Small intestine (tissue), 16 donors: ENCODE measurements at places on chromosomes 2 and 18. TPM values are rescaled to one million over a fixed set of nuclear protein-coding genes. Genes with fewer than 3 reads are reported as not detected.

Gene R3HDM1
- polyA plus RNA-seq, result 5.4 TPM

Gene TBR1
- polyA plus RNA-seq, result not detected

Gene COL4A4
- polyA plus RNA-seq, result 0.21 TPM

Gene CCL20
- polyA plus RNA-seq, result 12.9 TPM

Gene SCG2
- 1.4 TPM for polyA plus RNA-seq

Gene C2orf81
- 0.81 TPM for polyA plus RNA-seq

Gene NT5C1B
- not detected for polyA plus RNA-seq

- H3K4me3 ChIP-seq, result peak within 1 kb of the TSS; percentile 90
- peak; percentile 91 for DNase-seq
Measured at GRCh38 chr2:168247341-168248261, at the start of gene STK39. Gene STK39, minus strand, starts transcription at chr2:168247595. Its CDS starts 160 bp downstream, at chr2:168247435.

DNA sequence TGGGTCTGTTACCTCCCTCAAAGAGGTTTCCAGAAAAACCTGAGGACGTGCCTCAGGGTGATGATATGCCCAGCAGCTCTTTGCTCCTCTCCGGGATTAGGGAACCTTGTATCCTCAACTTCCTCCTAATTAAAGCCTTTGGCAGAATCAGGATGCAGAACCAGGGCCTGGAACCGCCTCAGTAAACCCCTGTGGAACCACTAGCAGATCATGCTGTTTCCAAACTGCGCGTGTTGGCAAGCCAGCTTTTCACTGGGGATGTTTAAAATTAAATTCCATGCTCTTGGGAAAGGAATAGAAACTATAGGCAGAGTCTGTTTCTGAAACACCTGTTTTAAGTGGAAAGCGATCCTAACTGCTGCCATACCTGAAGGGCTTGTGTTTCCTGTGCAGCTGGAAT is 26.4 kb downstream of the CRIM1 start:
- H3K36me3 ChIP-seq, result no peaks in the 10 kb centered on the region
- H3K4me1 ChIP-seq, result peaks cover 8% of the 10 kb centered on the region
- DNase-seq, result no peak
- H3K4me3 ChIP-seq, result no peak overlapping the region
- H3K27ac ChIP-seq, result no peak overlapping the region

- no peak overlapping the region for H3K27ac ChIP-seq
- no peaks in the 10 kb centered on the region for H3K27me3 ChIP-seq
- DNase-seq, result no peak
Measured at GRCh38 chr2:12852135-12852534, 135.4 kb downstream of the TRIB2 start.

DNA sequence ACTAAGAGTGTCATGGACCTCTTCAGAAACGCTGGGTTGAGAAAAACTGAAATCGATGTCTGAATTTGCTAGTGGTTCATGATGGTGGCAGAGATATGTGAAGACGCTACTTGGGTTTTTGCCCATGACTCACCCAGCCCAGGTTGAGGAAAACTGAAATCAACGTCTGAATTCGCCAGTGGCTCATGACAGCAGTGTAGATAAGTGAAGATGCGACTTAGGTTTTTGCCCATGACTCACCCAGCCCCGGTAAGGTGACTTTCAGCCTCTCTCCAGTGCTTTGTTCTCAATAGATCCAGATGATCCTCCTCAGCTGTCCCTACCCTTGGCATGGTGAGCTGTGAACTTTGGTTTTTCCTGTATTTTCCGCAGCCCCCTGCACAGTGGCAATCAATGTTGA is 105.3 kb upstream of the SIX3 start:
- DNase-seq, result no peak
- no peak overlapping the region for H3K27ac ChIP-seq
- no peaks in the 10 kb centered on the region for H3K4me1 ChIP-seq
- no peaks in the 10 kb centered on the region for H3K36me3 ChIP-seq

GRCh38 chr2:200747668-200748618 is 63.8 kb upstream of the BZW1 start:
- H3K36me3 ChIP-seq, result no peaks in the 10 kb centered on the region
- no peaks in the 10 kb centered on the region for H3K27me3 ChIP-seq
- H3K27ac ChIP-seq, result no peak overlapping the region
- no peak for DNase-seq
- no peaks in the 10 kb centered on the region for H3K4me1 ChIP-seq

DNA sequence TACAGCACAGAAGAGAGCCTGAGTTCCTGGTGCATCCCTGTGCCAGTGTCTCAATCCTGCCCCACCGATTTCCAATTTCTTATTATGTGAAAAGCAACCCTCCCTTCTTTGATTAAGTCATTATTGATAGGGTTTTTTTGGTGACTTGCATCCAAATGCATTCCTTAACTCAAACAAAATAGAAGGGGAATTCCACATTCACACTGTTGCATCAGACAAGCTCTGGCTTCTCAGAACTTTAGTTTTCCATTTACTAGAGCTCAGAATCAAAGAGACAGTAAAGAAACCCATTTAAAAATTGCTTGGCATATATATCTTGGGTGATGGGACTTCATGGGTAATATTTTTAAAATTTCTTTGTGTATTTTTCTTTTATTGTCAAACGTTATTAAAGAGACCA is 13.8 kb upstream of the TMEM200C start:
- DNase-seq, result no peak
- H3K4me1 ChIP-seq, result no peaks in the 10 kb centered on the region
- no peaks in the 10 kb centered on the region for H3K27me3 ChIP-seq

GRCh38 chr18:51107082-51107481 is 77.1 kb downstream of the SMAD4 start:
- H3K27ac ChIP-seq, result no peak overlapping the region
- no peaks in the 10 kb centered on the region for H3K27me3 ChIP-seq
- H3K4me3 ChIP-seq, result no peak overlapping the region
- DNase-seq, result no peak
- H3K4me1 ChIP-seq, result no peaks in the 10 kb centered on the region

- H3K27me3 ChIP-seq, result no peaks in the 10 kb centered on the region
- no peak overlapping the region for H3K4me3 ChIP-seq
- H3K27ac ChIP-seq, result peak overlapping the region; percentile 69
- H3K36me3 ChIP-seq, result no peaks in the 10 kb centered on the region
- H3K4me1 ChIP-seq, result peaks cover 4% of the 10 kb centered on the region
Measured at GRCh38 chr2:69693775-69694450, 48.0 kb upstream of the ANXA4 start.

DNA sequence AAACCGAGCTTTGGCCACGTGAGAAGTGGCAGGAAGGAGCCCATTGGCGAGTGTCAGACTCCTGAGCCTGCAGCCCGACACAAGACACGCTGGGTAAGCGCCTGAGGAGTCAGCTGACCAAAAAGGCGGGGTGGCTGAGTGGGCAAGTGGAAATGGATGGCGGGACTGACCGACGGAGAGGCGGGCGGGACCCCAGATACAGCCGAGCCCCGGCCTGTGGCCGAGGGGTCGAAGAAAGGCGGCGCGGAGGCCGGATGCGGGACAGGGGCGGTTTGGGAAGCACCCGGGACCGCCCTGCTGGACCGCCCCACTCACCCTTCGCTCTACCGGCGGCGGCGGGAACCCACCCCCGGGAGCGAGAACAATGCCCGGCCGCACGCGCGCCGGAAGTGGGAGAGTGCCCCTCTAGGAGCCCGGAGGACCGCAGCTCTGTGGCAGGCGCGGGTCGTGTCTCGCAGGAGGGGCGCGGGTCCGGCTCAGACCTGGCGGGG is 22.8 kb downstream of the ZSCAN30 start:
- H3K36me3 ChIP-seq, result peaks cover 2% of the 10 kb centered on the region
- H3K27me3 ChIP-seq, result no peaks in the 10 kb centered on the region
- peak; percentile 60 for DNase-seq
- H3K4me1 ChIP-seq, result no peaks in the 10 kb centered on the region

DNA sequence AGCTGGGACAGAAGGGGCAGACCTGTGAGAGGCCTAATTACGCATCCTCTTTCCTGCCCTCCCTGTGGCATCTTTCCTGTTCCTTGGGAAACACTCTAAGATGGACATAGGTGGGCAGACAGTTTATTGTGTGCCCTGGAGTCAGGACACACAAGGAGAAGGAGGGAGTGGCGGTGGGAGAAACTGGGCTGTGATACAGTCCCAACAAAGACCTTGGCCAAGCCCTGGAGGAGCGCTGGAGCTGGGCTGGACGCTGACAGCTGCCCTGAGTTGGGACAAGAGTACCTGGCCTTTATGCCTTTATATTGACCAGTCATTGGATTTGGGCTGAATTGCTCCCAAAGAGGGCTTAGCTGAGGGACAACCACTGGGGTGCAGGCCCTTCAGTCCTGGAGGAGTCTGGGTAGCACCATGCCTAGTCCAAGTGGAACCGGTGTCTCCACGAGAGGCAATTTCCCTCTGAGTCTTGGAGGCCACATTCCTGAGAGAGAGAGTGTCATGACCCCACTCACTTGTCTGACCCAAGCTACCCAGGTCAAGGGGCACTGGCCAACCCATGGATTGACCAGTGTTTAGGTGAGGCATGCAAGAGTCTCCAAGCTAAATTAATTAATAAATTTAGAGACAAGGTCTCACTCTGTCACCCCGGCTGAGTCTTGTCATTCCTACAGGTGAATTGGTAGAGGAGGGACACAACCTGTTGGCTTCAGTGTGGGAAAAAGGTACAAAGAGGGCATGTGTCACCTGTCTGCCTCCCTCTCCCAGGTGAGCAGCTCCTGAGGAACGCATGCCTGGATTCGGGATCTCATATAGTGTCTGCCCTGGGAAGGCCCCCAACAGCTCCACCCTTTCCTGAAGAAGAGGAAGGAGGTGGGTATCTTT is 107.1 kb upstream of the ST3GAL5 start:
- H3K27ac ChIP-seq, result no peak overlapping the region
- H3K4me3 ChIP-seq, result no peak overlapping the region
- peaks cover 20% of the 10 kb centered on the region for H3K4me1 ChIP-seq
- H3K27me3 ChIP-seq, result no peaks in the 10 kb centered on the region

DNA sequence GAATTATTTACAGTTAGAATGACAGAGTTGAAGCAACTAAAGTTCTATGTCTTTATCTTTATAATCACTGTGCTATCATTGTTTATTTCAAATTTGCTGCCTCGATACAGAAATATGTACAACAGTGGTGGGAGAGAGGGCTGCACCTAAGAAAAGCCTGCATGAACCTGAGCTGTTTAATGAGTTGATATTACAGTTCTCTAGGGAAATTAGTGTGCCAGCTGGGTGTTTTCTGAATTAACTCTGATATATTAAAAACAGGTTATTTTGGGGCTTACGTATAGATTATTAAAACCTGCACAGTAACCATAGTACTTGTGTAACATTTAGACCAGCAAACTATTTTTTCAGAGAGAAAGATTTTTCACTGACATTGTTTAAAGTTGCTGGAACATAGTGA is 750.5 kb upstream of the DDX18 start:
- H3K4me1 ChIP-seq, result peaks cover 5% of the 10 kb centered on the region
- DNase-seq, result no peak
- H3K27ac ChIP-seq, result no peak overlapping the region
- no peak overlapping the region for H3K4me3 ChIP-seq

DNA sequence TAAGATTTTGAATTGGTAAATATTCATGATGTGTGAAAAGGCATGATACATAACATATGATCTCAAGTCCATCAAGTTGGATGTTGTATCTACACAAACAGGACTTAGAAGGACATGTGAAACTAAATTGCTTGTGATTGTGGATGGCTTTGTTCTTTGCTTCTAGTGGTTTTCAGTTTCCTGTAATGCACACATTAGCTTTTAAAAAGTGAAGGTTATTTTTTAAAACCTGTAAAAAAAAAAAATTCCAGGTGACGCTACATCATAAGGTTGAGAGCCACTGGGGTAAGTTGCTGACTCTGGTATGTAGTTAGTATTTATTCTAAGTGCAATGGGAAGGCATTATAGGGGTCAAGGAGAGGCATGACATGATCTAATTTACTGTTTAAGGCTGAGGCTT is 48.4 kb upstream of the TMEM247 start:
- no peaks in the 10 kb centered on the region for H3K27me3 ChIP-seq
- no peak for DNase-seq
- no peaks in the 10 kb centered on the region for H3K36me3 ChIP-seq
- H3K4me1 ChIP-seq, result no peaks in the 10 kb centered on the region

DNA sequence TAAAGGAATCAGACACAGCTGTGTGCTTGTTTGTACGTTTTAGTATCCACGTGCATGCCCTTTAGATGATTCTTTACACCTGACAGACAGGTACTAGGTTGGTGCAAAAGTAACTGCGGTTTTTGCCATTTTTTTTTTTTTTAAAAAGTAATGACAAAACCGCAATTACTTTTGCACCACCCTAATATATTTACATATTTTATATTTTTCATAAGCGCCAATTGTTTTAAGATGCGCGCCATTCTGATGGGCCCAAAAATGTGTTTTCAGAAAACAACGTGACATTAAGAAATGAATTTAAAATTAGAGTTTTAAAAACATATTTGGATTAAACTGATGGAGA is 972 bp upstream of the COBLL1 start:
- peaks cover 3% of the 10 kb centered on the region for H3K36me3 ChIP-seq
- DNase-seq, result no peak
- H3K27ac ChIP-seq, result no peak overlapping the region
- H3K4me3 ChIP-seq, result no peak overlapping the region

GRCh38 chr2:145021962-145022665 is 502.2 kb upstream of the ZEB2 start:
- no peaks in the 10 kb centered on the region for H3K4me1 ChIP-seq
- no peak for DNase-seq
- no peak overlapping the region for H3K4me3 ChIP-seq
- H3K27me3 ChIP-seq, result no peaks in the 10 kb centered on the region
- H3K27ac ChIP-seq, result no peak overlapping the region
- H3K36me3 ChIP-seq, result no peaks in the 10 kb centered on the region

DNA sequence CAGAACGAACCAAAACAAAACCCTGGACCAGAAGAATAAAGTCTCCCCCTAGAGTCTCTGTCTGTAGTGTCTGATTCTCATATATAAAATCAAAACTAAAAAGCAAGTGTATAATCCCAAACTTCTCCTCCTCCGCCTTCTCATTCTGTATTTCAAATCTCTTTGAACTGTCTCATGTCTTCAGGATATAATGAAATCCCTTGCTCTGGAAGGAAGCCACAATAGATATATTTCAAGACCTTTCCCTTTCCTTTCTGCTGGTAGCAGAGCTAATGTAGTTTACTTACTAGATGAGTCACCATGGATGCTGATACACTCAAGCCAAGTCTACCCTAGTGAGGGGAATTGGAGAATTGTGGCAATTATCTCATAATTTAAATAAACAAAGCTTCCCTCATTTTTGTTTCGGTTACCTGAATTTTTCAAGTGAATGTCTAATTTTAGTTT is 33.5 kb upstream of the CCDC93 start:
- H3K27ac ChIP-seq, result no peak overlapping the region
- no peaks in the 10 kb centered on the region for H3K27me3 ChIP-seq
- DNase-seq, result peak; percentile 10
- no peaks in the 10 kb centered on the region for H3K4me1 ChIP-seq
- no peak overlapping the region for H3K4me3 ChIP-seq
- no peaks in the 10 kb centered on the region for H3K36me3 ChIP-seq

GRCh38 chr2:207823865-207824264 is 54.2 kb upstream of the FZD5 start:
- H3K4me1 ChIP-seq, result peaks cover 4% of the 10 kb centered on the region
- no peaks in the 10 kb centered on the region for H3K27me3 ChIP-seq
- no peaks in the 10 kb centered on the region for H3K36me3 ChIP-seq
- no peak overlapping the region for H3K27ac ChIP-seq
- H3K4me3 ChIP-seq, result no peak overlapping the region

- H3K27me3 ChIP-seq, result no peaks in the 10 kb centered on the region
- H3K4me3 ChIP-seq, result no peak overlapping the region
- no peaks in the 10 kb centered on the region for H3K36me3 ChIP-seq
- H3K27ac ChIP-seq, result no peak overlapping the region
Measured at GRCh38 chr2:160205505-160205904, 5.4 kb upstream of the ITGB6 start.
